ENCODE measurements at places on chromosomes 4 and X.

DNA sequence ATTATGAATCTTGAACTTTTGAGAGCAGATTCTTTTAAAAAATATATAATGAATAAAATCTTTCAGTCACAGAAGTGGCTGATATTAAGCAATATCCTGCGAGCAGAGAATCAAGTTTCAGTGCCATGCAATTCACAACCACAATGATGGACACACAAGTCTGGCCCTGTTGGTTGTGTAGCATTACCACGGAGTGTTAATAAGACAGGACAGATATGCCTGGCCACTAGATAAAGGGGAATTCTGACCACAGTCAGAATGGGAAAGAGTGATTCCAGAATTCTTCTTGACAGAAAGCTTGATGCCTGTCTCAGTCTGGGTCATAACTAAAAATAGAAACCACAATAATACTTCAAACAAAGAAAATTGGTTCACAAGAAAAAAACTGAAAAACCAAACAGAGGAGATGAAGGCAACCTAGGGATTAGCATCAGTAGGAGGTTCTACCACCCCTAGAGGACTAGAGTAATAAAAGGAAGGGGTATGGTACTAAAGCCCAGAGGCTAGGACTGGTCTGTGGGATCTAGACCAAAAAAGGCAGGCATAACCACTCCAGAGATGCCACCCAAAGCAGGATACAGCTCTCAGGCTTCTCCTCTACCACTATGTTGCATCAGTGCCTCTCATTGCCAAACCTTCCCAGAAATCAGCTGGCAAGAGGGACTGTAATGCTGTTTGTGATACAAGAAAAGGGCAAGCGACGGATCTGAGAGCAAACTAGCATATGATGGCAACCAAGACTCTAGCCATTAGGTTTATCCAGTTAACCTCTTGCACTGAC, 59.0 kb downstream of the RNF150 start:
- DNase-seq = no peak

GRCh38 chr4:52701207-52701606, 42.1 kb upstream of the USP46 start:
- DNase-seq = no peak

DNA sequence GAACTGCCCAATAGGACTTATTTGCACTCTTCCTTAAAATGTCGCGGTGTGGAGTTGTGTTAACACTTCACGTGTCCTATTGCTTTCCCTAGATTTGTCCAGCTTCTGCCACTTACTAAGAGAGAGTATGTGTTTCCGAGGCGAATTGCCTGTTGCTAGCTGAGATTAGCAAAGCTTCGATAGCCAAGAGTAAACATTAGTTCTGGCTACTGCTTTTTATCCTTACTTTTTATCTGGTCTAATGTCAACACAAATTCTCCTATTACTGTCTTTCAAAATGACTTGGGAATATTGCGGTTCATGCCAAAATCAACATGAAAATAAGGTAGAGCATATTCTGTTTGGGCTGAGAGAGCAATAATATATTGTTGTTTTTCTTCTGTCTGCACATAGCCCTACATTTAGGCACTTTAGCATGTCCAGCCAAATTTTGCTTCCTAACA, 90.4 kb upstream of the VEGFC start:
- DNase-seq = no peak

GRCh38 chrX:96729053-96729452, 44.4 kb downstream of the DIAPH2 start:
- DNase-seq = no peak

DNA sequence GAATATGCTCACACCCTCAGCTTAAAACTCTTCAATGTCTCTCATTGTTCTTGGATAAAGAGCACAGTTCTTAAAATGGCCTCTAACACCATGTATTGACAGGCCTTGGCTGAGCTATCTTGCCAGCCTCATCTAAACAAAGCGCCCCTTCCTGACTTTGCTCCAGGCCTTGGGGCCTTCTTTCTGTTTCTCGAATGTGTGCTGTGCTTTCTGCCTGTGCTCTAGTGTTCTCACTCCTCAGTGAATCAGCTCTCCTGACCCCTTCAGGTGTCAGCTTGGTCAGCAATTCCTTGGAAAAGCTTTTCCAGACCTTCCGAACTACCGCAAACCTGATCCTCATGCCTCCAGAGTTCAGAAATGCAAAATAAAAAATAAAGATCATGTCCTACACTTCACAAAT, 346.3 kb upstream of the FSTL5 start:
- no peak for DNase-seq

DNA sequence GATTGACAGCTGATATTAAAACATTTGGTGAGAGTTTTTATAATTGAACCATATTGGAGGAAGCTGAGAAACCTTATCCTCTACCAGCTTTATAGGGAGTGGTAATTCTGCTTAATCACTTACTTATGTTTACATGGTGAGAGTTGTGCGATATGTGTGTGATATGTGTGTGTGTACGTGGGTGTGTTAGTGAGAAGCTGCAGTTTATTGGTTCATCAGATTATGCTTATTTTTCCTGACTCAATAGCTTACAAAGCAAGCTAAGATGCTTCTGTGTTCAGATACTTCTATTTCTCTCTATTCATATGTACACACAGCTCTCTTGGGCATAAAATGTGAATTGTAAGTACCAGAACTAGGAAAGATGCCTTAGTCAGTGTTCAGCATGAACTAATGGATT, 343.7 kb downstream of the GRIA2 start:
- DNase-seq = no peak

GRCh38 chrX:21972046-21972445, 31.5 kb downstream of the SMS start:
- DNase-seq = no peak

- DNase-seq = no peak
Observed at GRCh38 chr4:119011607-119011988, 122.9 kb downstream of the SYNPO2 start.

DNA sequence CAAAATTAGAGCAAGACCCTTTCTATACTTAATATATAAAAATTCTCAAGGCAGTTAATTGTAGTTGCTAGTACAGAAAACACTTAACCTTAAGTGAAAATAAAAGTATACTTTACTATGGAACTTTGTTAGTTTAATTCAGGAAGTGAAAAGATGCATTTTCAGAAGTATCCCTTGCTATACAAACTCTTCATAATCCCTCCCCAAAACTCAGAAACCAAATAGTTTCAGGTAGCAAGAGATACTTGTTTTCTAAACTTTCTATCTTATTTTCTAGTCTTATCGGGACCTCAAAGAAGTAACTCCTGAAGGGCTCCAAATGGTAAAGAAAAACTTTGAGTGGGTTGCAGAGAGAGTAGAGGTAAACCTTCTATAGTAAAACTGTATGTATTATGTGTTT, 14.3 kb downstream of the PAICS start:
- no peak for DNase-seq

DNA sequence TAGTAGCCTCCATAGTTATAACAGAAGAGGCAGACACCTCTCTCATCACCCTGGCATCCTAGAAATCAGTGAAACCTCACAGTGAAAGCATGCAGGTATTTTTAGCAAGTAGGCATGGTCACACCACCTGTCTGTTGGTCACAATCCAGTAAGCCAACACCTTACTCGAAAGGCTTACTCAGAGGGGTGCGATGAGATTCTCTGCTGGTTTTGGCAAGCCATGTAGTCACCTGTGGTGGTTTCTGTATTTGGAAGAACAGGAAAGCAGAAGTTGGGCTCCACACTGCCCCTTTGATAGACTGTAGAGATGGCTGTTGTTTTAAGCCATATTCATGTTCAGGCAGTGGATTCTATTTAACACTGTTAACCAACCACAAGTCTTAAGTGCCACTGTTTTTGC, 134.7 kb downstream of the DCLK2 start:
- peak; percentile 97 for DNase-seq

DNA sequence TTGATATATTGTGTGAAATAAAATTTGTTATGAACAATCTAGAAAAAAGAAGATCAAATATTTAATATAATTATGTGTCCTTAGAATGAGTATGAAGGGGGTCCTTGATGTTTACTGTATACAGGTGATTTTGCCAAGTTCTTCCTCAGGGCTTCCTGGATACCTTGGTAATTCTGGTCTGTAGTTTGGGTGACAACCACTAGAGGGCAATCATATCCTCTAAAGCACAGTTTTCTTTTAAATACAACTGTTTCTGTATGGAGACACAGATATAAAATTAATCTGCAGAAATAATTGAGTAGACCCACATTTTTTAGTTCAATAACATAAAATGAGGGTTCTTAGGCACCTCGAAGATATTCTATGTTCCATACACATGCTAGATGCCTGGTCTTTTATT, 157.7 kb downstream of the SPANXN1 start:
- peak; percentile 5 for DNase-seq

GRCh38 chr4:186699881-186700397, 23.7 kb downstream of the FAT1 start:
- no peak for DNase-seq

DNA sequence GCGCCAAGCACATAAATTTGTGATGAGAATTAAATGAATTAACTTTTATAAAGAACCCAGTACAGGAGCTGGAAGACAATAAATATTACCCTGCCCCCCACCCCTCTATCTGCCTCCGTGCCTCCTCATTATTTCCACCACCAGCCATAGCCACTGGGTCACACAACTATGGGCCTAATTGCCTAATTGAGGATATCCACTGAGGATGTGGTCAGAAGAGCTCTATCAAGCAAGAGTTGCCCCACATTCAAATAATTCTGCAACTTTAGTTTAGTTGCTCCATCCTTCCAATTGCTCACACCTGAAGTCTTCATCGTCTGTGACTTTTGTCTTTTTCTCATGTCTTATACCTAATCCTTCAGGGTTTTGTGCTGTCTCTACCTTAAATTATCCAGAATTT, 9.5 kb upstream of the CXCL8 start:
- DNase-seq = no peak

GRCh38 chr4:117700111-117700892, 334.0 kb upstream of the NDST3 start:
- peak; percentile 10 for DNase-seq

GRCh38 chrX:11913001-11913400, 155.0 kb downstream of the MSL3 start:
- no peak for DNase-seq

DNA sequence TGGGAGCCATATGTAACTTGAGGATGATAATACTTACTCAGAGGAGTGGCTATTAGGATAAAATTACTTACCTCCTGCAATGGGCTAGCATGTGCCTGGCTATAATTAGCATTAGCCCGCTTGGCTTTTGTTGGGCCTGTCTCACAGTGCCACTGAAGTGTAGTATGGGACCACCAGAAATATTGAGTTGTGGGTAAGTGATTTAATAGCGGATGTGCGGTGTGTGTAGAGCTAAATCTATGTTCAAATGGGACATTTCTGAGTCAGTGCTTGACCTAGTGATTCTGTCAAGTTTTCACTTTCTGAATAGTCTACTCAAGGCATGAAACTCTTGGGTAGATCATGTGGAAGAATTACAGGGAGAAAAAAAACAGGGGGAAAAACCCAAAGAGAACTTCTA, 3.5 kb upstream of the CLNK start:
- DNase-seq = no peak

GRCh38 chr4:8305851-8306471, 36.4 kb downstream of the HTRA3 start:
- DNase-seq = no peak

GRCh38 chr4:78310007-78310739, 241.4 kb upstream of the ANXA3 start:
- DNase-seq = peak; percentile 4

Measured in mammary epithelial cell (primary cell).